ENCODE measurements at places on chromosomes 7 and 10.

DNA sequence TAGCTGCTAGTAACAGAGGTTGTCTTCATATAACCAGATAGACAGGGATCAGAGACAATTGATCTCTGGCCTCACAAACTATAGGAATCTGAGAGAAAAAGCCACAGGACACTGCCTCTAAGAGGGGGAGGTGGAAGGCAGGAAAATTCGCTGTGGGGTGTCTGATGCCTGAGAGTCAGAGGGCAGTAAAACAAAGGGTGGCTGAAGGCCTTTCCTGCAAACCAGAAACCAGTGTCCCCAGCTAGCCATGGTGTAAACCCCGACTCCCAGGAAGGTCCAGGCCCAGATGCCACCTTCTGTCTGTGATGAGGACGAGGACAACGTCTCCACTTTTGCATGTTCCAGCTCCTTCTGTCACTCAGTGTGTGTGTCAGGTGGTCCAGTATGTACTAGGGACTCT, 215.1 kb downstream of the ADARB2 start:
- no peak for DNase-seq

DNA sequence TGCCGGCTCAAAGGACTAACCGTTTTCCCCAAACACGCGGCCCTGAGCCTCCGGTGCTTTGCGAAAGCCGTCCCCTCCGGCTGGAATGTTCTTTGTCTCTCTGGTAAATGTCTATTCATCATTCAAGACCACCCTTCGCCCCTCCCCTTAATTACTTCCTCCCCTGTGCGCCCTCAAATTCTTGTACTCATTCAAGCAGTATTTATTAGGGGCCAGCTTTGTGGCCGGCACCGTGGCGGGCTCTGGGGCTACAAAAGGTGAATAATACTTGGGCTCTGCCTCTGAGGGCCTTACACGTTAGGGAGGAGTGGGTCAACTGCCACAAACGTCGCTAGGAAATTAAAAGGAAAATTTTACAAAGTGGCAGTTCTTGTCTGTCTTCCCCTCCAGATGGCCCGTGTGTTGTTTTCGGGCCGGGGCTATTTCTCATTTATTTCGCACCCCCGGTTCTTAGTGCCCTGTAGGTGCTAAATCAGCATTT, 1.5 kb upstream of the MEST start:
- no peak for DNase-seq

DNA sequence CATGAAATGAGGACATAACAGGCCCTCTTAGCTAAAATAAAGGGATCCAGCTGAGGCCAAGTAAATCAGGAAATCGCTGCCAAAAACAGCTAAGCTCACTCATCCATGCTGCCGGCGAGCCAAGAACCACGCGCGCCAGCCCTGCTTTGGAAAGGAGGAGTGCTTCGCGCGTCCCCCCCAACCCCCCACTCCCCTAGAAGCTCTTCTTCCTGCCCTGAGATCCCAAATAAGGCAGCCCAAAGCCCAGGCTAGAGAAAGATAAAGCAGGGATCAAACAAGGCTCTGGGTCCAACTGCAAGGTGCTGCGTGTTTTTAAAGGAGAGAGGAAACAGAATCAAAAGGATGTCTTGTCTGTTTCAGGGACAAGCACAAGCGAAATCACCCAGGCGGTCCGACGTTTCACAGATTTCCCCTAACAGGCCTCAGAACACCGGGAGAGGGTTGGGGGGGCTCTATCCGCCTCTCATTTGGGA, 168.3 kb upstream of the AUTS2 start:
- DNase-seq: peak; percentile 74

DNA sequence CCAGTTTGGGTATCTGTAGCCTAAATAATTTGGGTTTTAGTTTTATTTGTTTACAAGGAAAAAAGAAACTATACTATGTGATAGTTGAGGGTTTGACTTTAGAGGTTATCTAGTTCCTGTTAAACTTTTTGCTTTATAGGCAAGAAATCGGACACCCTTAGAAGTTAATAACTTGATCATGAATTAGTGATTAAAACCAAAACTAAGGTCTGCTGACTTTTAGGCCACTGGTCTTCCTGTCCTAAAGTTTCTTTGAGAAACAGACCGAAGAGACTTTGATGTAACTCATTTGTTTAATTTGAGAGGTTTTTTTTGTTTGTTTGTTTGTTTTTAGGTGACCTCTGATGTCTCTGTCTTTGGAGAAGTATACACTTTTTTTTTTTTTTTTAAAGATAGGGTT, 59.7 kb downstream of the PHTF2 start:
- DNase-seq: no peak

GRCh38 chr7:151807846-151808245, 69.1 kb downstream of the PRKAG2 start:
- no peak for DNase-seq
